Type B pancreatic cell (in vitro differentiated cells): ENCODE measurements at places on chromosomes 16 and 17. TPM values are rescaled to one million over a fixed set of nuclear protein-coding genes. Genes with fewer than 3 reads are reported as not detected.

Gene SLC52A1
- total RNA-seq = 0.19 and 1.5 TPM in 2 replicates

Gene PRRT2
- total RNA-seq = 1.4 and 15.1 TPM in 2 replicates

Gene ADCY9
- total RNA-seq = 13.9 and 17.0 TPM in 2 replicates

Gene CCL16
- not detected in 2 replicates for total RNA-seq

Gene CSH1
- total RNA-seq = not detected in 2 replicates

Gene PLEKHM1
- total RNA-seq = 42.1 and 63.1 TPM in 2 replicates

Gene TBC1D3I
- total RNA-seq = 0.24 TPM in 2 replicates

Gene PRCD
- 0.33 and 3.3 TPM in 2 replicates for total RNA-seq

Gene MSLN
- total RNA-seq = 0.77 and 0.81 TPM in 2 replicates

Gene GDPD3
- total RNA-seq = 19.7 and 23.2 TPM in 2 replicates

Gene MT1G
- total RNA-seq = 2.8 and 4.8 TPM in 2 replicates

Gene ADAP2
- total RNA-seq = 1.4 and 2.6 TPM in 2 replicates

Gene CDH13
- 3.1 and 46.4 TPM in 2 replicates for total RNA-seq

Gene NEUROD2
- total RNA-seq = not detected in 2 replicates

Gene PPM1E
- total RNA-seq = 1.1 and 3.6 TPM in 2 replicates

Gene CASKIN1
- 2.7 and 6.3 TPM in 2 replicates for total RNA-seq

Gene MYH2
- not detected in 2 replicates for total RNA-seq

Gene HCRT
- not detected in 2 replicates for total RNA-seq

Gene FOXC2
- 5.5 and 11.3 TPM in 2 replicates for total RNA-seq

Gene TLK2
- total RNA-seq = 38.1 and 53.4 TPM in 2 replicates

Gene TRAF7
- 71.0 and 81.6 TPM in 2 replicates for total RNA-seq

Gene CA5A
- 0.70 TPM in 1 of 2 replicates, not detected in the other for total RNA-seq

Gene ZC3H18
- total RNA-seq = 56.5 and 70.2 TPM in 2 replicates

Gene RNF135
- 8.8 and 10.8 TPM in 2 replicates for total RNA-seq

Gene TMEM238L
- total RNA-seq = not detected in 2 replicates

Gene CLEC10A
- not detected in 2 replicates for total RNA-seq

Gene HSF5
- total RNA-seq = 0.10 TPM in 1 of 2 replicates, not detected in the other

Gene DHX38
- 62.7 and 75.6 TPM in 2 replicates for total RNA-seq

Gene CIITA
- total RNA-seq = not detected in 2 replicates

Gene ASGR2
- total RNA-seq = 0.82 and 1.3 TPM in 2 replicates

Gene CX3CL1
- 1.4 and 17.8 TPM in 2 replicates for total RNA-seq

Gene EVPL
- total RNA-seq = 31.9 and 116 TPM in 2 replicates

Gene ENPP7
- 5.3 and 20.5 TPM in 2 replicates for total RNA-seq
